ENCODE measurements at places on chromosomes 4 and X.

DNA sequence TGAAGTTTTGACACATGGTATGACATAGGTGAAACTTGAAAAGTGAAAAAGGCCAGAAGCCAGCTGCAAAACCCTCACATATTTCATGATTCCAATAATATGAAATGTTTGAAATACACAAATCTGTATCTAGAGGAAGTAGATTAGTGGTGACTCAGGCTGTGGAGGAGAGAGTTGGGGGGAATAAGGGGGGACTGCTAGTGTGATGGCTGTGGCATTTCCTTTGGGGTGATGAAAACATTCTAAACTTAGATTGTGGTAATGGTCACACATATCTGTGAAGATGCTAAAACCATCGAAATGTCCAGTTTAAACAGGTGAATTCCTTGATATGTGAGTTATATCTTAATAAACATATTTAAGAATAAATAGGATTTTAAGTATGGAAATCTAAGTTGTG is 343.5 kb upstream of the SFRP2 start:
- no peak for DNase-seq

- DNase-seq: no peak
These were observed 240.0 kb downstream of the FRMPD4 start for GRCh38 chrX:12378253-12378652.

DNA sequence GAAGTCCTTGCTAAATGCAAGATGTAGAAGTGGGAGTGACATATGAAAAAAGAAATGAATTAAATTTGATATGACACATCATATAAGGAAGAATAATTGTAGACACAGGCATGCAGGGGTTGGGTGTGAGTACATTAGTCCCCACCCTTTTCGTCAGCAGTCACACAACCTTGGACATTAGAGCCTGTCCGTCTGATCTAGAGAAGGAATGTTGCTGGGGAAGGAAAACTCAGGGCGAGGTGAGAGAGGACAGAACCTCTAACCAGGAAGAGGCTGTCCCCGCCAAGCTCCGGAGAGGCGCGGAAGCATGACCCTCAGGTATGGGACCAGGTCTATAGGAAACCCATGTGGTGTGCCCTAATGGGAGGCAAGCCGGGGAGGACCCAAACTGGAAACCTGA is 102.1 kb downstream of the RELL1 start:
- no peak for DNase-seq

DNA sequence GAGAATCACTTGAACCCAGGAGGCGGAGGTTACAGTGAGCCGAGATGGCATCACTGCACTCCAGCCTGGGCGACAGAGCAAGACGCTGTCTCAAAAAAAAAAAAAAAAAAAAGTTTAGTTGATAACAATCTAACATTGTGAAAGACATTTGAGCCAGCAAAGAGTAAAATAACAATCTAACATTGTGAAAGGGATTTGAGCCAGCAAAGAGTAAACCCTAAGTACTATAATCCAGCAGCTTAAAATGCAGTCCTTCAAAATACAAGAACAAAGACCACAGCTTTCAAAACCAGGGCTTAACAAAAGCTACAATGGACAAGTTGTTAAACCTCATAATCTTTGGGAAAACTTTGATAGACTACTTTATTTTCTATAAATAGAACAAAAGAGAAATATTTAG is 16.9 kb downstream of the MFAP3L start:
- DNase-seq: no peak

GRCh38 chr4:139560406-139561104 is 4.5 kb upstream of the SETD7 start:
- no peak for DNase-seq

- DNase-seq: no peak
These were observed 86.2 kb upstream of the CBR4 start for GRCh38 chr4:169096221-169096620.

- DNase-seq: no peak
These were observed 496.3 kb downstream of the PDGFC start for GRCh38 chr4:156475322-156475721.

Data from stimulated activated CD8-positive, alpha-beta memory T cell treated with anti-CD3 and anti-CD28 coated beads, Interleukin-15, amount 100 ng/mL, for 4 hours (primary cell).